Activated CD8-positive, alpha-beta T cell treated with anti-CD3 and anti-CD28 coated beads, Interleukin-2, amount 10 ng/mL, durations not matched to agents 7 days and 5 days (primary cell): ENCODE measurements at places on chromosomes 12 and 14.

DNA sequence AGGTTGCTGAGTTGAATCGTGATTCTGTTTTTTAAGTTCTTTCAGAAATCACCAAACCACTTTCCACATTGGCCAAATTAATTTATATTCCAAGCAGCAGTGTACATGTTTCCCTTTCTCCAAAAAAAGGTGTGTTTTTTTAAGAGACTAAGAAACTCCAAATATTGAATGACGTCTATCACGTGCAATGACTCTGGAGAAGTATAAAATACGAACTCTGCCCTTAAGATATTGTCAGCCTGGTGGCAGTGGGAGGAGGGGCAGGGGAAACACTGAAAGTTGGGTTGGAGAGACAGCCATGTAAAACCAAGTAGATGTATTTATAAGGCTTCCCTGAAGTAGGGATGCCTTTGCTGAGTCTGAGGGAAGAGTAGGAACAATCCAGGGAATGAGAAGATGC, 50.1 kb upstream of the DHRS4 start:
- DNase-seq, result no peak

- DNase-seq, result no peak
These were observed 54.0 kb downstream of the MIPOL1 start for GRCh38 chr14:37251775-37252174.

- DNase-seq, result no peak
These were observed 19.6 kb downstream of the MLXIP start for GRCh38 chr12:122097927-122098756.

DNA sequence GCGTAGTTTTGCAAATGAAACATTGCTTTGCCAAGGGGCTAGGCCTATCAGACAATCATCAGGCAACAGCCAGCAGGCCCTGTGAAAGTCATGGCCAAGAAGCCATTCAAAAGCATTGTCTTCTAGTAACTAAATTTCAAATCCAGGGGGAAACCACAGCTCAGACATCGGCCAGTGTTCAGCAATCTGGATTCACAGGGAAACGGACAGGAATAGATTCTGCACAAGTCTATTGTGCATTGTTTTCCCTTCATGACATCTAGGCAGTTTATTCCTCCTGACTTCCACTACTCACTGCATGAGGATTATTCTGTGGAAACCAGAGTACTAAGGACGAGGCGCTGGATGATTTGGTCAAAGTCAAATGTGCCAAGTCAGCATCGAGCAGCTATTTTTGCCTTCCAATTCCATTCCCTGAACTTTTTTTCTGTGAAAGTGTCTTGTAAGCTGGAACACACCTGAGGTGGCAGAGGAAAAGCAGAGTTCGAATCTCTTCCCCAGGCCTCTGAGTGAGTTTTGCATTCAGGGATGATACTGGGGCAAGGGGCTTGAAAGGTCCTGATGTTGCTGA, 75.4 kb downstream of the VCPKMT start:
- no peak for DNase-seq

- no peak for DNase-seq
These were observed 364.9 kb downstream of the NRXN3 start for GRCh38 chr14:78535041-78535440.

GRCh38 chr14:65957631-65958205, 528.5 kb upstream of the CCDC196 start:
- no peak for DNase-seq

DNA sequence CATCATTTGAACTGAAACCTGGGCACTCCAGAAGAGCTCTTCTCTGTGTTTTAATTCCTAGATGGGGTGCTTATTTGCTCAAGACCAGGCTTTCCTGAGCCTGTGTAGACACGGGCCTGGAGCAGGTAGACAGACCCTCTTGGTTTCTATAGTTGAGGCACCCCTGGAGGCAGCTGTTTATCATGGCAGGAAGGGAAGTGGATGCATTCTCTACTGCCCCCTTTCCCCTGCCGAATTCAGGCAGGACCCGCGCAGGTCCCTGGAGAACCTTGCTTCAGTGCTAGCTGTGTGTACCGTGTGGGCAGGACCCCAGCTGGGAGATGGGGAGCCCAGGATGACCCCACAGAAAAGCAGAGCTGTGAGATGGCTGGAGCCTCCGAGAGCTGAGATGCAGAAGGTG, 6.0 kb downstream of the CACNA1C start:
- DNase-seq, result no peak

DNA sequence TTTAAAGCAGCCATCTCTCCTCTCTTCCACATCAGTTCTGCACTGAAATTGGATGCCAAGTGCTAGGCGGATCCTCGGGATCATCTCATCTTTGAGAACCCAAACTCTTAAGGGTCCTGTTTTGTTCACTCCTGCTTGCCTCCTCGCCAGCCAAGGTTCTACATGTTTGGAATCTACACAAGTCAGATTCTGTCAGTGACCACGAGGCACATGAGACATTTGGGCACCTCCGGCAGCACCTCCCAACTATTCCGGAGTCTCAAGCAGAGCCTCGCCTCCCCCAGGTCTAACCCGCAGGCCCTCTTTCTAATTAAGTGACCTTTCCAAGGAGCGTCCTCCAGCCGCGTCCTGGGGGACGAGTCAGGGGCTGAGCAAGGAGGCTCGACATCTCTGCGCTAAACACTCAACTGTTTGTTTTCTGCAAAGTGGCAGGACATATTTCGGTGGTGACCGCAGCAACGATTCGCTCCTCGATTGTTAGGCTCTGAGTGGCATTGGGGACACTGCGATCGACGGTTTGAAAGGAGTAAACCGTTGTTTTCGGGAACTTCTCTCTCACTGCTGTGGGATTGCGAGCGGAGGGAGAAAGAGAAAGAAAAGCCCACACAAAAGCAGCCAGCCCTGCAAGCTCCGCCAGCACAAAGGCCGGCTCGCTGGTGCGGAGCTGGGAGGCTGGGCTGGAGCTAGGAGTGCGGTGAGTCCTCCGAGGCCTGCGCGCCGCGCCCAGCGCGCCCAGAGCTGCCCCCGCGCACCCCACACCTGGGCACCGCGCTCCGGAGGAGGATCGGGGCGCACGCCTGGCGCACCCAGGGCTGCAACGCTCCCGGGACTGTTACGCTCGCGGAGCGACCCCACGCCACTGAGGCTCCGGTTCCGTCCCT, 640 bp downstream of the ARMH4 start:
- no peak for DNase-seq

DNA sequence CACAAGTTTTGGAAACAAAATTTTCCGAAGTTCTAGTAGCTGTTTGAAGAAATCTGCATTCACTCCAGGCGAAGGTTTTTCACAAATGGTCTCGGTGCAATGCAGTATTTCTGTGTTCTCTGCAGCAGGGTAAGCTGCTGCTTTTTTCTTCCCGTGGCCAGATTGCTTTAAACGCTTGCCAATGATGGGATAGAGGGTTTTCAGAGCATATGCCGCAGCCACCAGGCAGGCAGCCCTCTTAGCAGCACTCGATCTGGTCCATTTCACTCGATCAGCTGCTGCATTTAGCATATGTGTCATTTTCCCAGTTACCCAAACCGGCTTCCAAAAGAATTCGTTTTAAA, 315 bp downstream of the ABCD2 start:
- DNase-seq, result peak; percentile 58

GRCh38 chr14:88750413-88750812, 42.3 kb downstream of the EML5 start:
- no peak for DNase-seq

DNA sequence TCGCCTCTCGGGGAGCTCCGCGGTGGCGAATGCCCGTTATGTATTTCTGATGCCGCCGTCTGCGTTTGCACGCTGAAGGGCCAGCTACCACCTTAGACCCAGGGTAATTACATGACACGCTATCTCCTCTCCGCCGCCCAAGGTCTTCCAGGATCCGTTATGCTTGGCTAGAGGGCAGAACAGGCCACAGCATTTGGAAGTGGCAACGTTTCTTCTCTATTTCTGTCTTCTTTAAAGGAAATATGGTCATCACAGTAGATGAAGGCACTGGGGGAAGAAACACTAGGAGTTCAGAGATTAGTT, 861 bp upstream of the MDGA2 start:
- DNase-seq, result no peak

DNA sequence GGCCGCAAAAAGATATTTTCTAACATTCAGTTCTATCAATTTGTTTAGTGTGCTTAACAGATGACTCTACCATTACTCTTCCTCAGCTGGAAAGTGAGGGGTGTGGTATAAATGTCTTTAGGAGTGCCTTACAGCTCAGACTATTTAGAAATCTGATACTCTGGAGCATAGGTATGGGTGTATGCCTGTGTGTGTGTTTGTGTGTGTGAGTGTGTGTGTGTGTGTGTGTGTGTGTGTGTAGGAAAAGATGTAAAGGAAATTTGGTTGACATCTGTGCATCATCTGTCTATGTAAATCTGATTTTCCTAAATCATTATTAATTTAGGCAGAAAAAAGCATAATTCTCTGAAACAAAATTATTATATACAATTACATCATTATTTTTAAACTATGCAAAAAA, 16.0 kb downstream of the RNASE3 start:
- no peak for DNase-seq

DNA sequence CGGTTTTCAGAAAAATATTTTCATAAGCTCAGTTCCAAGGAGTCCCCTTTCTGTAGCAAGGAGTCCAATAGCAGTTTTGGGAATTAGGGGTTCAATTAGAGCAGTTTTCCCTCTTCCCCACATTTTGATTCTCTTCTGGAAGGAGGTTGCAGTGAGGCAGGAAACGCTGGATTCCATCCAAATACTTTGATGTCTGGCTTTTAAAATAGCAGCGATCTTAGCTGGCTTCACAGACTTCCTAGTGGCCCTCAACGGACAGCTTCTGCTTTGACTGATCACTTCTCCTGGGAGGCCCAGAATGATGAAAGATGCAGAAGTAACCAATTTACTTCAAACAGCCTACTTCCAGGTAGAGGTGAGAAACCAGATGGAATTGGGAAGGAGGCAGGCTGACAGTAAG, 63.1 kb downstream of the C12orf75 start:
- DNase-seq, result no peak

- DNase-seq, result no peak
These were observed 299.6 kb downstream of the EMP1 start for GRCh38 chr12:13496111-13496510.

DNA sequence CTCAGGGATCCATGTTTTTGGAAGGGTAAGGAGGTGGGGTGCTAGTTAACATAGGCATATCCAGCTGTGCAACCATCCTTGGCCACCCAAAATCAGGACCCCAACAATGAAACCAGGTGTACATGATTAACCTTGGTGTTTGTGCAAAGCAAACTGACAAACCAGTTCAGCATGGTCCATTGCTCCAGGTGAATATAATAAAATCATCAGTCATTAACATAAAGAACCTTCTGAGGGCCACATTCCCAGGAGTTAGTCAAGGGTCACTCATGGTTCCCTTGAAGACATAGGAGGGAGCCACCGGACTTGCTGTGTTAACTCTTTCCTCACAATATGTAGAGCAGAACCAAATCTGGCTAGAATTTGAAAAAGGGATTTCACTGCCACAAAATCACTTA, 17.8 kb downstream of the SLC38A2 start:
- no peak for DNase-seq

GRCh38 chr12:16763901-16764300, 157.9 kb upstream of the LMO3 start:
- no peak for DNase-seq

DNA sequence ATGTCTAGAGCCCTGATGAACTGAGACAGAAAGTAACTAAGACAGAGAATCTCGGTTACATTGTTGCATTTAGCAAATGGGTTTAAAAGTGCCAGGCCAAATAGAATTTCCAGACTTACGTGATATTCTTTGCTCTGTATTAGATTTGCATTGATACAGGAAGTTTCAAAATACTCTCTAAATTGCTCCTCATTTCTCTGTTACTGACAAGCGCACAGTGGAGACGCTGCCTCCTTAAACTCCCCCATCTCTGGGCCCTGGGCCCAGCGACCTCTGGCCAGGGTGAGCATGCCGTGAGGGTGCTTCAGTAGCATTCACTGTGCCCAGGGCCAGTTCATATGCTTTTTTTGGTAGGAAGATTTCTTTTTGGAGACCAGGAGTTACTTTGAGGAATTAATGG, 22.9 kb upstream of the EVL start:
- DNase-seq, result no peak

- DNase-seq, result peak; percentile 24
These were observed 59.3 kb downstream of the DNAI7 start for GRCh38 chr12:25135531-25136154.

- DNase-seq, result no peak
These were observed 108.8 kb downstream of the KITLG start for GRCh38 chr12:88471331-88472045.

DNA sequence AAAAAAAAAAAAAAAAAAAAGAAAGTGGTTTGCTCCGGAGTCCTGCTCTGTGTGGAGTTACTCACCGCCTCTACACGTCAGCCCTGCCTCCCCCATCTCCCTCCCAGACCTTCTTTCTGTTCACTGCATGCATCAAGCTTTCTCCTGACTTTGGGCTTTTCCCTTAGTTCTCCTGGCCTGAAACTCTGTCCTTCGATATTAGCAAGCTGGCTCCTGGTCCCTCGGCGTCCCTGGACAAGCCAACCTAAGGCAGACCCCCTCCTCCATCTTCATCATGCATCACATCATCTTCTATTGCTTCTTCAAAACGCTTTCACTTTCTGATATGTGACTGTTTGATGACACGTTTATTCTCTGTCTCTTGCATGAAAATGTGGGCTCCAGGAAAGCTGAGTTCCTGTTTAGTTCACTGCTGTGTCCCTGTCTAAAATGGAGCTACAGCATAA, 40.6 kb downstream of the SLC15A4 start:
- DNase-seq, result peak; percentile 36

- DNase-seq, result no peak
These were observed 157.6 kb downstream of the PAH start for GRCh38 chr12:102759466-102759865.

- no peak for DNase-seq
These were observed 669 bp upstream of the PKP2 start for GRCh38 chr12:32897281-32897610.
